ENCODE measurements at places on chromosomes 1 and 21.
A peak's percentile ranks its signal among the peaks of the same experiment; 100 is the strongest.

DNA sequence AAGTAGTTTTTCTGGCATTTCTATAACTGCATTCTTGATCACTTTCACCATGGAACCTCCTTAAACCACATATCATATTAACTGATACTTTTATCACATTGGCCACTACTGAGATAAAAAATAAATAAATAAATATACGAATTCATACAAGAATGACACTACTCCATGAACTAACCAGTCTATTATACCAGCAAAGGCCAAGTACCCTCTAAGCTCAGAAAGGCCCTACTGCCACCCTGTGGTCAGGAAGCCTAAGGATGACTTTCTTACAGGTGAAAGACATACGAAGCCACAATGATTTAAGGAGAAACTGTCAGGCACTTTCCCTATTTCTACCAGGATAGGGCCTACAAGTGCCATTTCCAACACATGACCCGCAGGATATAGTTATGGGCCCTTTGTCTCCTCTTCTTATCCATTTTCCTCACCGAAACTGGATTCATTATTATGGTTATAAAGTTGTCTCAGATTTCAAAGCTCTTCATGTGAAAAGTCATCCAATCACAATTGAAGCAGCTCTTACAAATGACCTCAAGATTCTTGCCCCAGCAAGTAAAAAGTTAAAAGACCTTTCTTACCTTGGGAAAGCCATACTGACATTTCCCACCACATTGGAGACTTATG is 23.9 kb downstream of the DNAJC8 start:
- DNase-seq, result peak; percentile 45

GRCh38 chr1:80759354-80759753 is 1041.4 kb upstream of the ADGRL2 start:
- DNase-seq, result no peak

- no peak for DNase-seq
Measured at GRCh38 chr1:18941221-18942141, 15.0 kb downstream of the IFFO2 start.

GRCh38 chr21:44932408-44933181 is 7.2 kb upstream of the SLX9 start:
- no peak for DNase-seq

- no peak for DNase-seq
Measured at GRCh38 chr1:65092691-65093090, 55.3 kb upstream of the AK4 start.

- no peak for DNase-seq
Measured at GRCh38 chr1:52814465-52814864, 28.1 kb upstream of the ZYG11A start.

DNA sequence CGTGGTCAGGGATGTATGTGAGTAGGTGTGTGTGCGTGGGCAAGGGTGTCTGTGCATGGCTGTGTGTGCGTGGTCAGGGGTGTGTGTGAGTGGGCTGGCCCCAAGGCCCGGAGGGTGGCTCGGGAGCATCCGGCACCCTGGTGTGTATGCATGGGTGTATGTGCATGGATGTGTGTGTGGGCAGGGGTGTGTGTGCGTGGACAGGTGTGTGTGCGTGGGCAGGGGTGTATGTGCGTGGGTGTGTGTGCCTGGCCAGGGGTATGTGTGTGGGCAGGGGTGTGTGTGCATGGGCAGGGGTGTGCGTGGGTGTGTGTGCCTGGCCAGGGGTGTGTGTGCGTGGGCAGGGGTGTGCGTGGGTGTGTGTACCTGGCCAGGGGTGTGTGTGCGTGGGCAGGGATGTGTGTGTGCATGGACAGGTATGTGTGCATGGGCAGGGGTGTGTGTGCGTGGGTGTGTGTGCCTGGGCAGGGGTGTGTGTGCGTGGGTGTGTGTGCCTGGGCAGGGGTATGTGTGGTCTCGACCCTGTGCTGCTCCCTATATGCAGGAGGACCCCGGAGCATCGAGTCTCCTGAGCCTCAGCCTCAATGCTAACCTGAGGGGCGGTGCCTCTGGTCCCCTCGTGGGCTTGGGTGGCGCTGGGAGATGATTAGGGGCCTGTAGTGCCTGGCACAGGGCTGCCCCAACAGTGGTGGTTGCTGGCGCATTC is 16.3 kb downstream of the ARHGEF16 start:
- no peak for DNase-seq

- no peak for DNase-seq
Measured at GRCh38 chr1:116971258-116971860, 30.2 kb upstream of the CD101 start.

DNA sequence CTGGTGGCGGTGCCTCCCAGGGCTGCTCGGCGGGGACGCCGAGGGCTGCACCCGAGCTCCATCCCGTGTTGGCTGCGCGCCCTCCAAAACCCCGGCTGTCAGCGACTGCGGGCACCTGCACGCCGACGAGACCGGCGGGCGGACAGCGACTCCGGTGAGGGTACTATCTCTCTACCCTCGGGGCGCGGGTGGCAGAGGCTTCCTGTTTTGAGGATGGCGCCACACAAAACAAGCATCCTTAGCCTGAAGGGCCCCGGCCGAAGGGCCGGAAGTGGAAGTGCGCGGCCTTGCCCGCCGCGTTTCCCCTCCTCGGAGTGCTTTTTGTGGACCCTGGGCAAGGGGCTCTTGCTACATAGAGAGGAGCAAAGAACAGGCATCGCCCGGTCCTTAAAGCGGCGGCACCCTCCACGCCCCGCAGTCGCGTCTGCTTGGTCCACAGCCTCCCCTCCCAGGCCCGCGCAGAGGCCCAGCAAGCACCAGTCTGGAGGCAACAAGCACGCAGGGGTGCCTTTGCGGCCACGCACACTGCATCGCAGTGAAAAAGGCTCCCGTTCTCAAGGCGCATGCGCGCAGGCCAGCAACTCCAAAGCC is 561 bp upstream of the COQ8A start:
- DNase-seq, result peak; percentile 48

- no peak for DNase-seq
Measured at GRCh38 chr1:60942896-60943638, 139.3 kb upstream of the NFIA start.

- DNase-seq, result no peak
Measured at GRCh38 chr1:36608272-36608671, 125.6 kb upstream of the CSF3R start.

GRCh38 chr21:44763050-44763378 is 38.6 kb downstream of the UBE2G2 start:
- no peak for DNase-seq

DNA sequence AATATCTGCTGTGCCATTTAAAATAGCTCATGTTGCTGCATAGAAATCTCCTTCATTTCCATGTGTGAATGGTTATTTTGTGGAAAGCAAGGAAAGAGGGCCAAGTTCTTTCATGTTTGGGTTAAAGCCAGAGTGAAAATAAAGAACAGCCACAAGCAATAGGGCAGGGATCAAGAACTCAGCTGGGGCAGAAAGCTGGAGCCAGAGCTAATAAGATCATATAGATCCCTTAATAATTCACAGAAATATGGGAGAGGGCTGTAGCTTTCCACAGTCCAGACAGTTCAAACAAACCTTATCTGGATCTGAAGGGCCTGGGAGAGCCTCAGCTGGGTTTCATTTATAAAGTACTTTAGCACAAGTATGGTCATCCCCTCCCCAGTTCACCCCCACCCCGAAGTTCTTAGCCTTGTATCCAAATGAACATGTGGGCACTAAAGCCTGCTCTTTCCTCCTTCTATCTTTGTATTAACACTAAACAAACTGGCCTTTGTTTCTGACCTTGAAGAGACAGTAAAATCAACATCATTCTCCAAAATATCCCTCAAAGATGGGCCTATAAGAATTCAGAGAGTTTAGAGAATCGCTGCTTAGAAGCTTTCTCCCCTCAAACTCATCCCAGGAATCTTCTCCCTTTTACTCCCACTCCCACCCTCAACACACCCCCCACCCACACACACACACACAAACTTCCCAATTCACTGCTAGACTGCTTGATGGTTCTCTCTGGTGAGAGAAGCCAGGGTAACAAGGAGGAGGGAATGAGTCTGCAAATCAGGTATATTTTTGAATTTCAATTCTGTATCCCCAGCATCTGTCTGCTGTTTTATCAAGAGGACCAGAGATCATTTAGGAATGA is 41.7 kb downstream of the UTP25 start:
- no peak for DNase-seq

- DNase-seq, result no peak
Measured at GRCh38 chr1:11142618-11143391, 43.1 kb upstream of the EXOSC10 start.

- DNase-seq, result no peak
Measured at GRCh38 chr1:196590012-196590708, 18.1 kb downstream of the KCNT2 start.

DNA sequence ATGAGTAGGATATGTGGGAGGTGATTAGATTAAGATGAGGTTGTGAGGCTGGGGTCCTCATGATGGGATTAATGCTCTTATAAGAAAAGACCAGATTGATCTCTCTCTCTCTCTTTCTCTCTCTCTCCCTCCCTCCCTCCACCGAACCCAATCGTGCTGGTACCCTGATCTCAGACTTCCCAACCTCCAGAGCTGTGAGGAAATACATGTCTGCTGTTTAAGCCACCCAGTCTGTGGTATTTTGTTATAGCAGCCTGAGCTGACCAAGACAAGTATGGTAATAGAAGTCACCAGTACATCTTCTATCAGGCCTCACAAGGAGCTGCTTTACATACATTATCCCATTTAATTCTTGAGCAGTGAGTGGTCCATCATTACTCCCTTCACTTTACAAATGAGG is 149.8 kb downstream of the RUNX1 start:
- no peak for DNase-seq

- DNase-seq, result peak; percentile 65
Measured at GRCh38 chr1:6343506-6344405, 49.8 kb downstream of the ACOT7 start.

GRCh38 chr1:3061981-3062615 is 6.9 kb upstream of the PRDM16 start:
- DNase-seq, result no peak

DNA sequence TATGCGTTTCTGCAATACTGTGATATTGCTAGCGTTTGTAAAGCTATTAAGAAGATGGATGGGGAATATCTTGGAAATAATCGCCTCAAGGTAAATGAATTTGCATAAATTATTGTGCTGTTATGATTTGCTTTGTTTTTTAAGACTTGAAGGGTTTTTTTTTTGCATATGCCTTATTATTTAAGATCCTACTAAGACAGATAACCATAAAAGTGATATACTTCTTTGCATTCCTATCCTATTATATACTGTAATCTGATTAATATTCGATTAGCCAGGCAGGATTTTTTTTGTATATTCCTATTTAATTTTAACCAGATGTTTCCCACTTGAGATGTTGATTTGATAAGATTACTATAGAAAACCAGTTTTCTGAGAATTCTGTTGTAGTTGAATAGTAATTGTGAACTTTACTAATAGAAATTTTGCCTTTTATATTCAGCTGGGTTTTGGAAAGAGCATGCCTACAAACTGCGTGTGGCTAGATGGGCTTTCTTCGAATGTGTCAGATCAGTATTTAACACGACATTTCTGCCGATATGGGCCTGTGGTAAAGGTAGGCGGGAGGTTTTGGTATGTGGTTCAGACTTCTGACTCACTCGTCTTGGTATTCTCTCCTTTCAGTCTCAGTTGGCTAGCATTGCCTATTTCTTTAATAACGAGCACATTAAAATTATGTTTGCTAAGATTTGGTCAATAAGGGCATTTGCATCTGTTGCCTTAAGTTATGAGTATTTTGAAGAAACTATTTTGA is 56.8 kb downstream of the ZBTB17 start:
- DNase-seq, result peak; percentile 53

DNA sequence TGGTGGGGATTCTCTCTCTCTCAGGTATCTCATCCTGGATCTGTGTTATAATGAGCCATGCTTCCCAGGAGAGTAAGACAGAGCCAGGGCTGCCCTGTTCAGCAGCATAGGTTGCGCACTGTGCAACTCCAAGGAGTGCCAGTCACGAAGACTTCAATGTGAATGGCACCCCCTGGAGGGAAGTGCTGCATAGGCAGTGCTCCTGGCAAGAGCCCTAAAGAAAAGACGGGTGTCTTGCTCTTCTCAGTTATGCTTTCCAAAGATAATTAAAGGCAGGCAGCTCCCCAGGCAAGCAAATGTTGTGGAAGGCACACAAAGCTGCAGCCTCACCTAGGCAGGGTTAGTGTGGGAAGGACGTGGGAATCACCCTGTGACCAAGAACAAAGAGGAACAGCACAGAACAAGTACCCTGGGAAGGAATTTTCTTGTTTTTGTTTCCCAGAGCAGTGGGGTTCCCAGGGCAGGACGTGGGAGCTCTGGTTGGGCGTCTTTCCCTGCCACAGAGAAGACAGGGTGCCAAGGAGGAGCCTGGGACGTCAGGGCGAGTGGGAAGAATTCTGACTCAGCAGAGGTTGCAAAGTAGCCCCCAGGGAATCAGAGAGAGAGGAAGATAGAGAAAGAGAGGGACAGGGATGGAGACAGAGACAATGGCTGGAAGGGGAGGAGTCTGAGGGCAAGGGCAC is 120.9 kb downstream of the KCNN3 start:
- no peak for DNase-seq

DNA sequence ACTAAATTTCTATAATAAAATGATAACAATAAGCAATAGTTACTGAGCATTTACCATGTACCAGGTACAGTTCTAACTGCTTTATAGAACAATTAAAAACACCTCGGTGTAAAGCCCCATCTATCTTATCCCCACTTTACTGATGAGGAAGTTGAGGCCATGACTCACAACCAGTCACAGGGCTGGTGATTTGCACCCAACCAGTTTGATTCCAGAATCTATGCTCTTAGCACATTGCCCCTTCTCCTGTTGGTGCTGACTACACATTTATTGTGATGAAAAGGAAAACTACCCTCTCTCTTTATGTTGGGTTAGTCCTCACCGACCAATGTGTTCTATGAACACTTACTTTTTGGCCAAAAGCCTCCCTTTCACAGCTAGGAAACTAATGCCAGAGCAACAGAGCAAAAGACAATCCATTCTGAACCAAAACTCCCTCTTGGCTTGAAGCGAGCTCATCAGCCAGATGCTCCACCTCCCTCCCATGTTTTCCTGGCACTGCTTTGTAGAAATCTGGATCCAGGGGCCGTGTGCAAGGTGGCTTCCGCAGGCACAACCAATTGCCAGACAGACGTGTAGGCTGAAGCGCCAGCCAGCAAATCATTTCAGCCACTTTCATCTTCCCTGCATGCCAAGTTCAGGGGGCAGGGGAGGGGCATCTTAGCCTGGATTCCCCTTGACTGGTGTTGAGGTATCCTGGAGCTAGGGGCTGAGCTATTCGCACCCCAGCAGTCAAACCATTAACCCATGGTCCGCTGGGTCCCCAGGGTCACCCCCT is 32.0 kb upstream of the SLC30A1 start:
- DNase-seq, result no peak

Data from HTR-8/SVneo (cell line).